ENCODE measurements at places on chromosomes 13 and 19.

GRCh38 chr19:43362179-43362578 is 8.7 kb downstream of the CD177 start:
- no peak for DNase-seq

- no peak for DNase-seq
These were observed 110.3 kb downstream of the NHLRC3 start for GRCh38 chr13:39148513-39148961.

- DNase-seq: no peak
These were observed 1.9 kb downstream of the JSRP1 start for GRCh38 chr19:2254064-2254872.

GRCh38 chr19:4278419-4279266 is at the start of gene SHD:
TSS of gene SHD (plus strand) at chr19:4279266. CDS start at chr19:4280064, 798 bp downstream.
- no peak for DNase-seq

DNA sequence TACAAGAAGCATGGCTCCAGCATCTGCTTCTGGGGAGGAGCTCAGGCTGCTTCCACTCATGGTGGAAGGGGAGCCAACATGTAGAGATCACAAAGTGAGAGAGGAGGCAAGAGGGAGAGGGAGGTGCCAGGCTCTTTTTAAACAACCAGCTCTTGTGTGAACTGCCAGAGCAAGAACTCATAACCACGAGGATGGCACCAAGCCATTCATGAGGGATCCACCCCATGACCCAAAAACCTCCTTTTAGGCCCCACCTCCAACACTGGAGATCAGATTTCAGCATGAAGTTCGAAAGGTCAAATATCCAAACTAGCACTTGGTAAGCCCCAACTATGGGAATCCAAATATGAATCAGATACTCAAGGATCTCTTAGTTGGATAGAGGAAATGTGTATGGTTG is 131.2 kb downstream of the RXFP2 start:
- no peak for DNase-seq

GRCh38 chr19:5238700-5239099 is 101.9 kb downstream of the PTPRS start:
- no peak for DNase-seq

DNA sequence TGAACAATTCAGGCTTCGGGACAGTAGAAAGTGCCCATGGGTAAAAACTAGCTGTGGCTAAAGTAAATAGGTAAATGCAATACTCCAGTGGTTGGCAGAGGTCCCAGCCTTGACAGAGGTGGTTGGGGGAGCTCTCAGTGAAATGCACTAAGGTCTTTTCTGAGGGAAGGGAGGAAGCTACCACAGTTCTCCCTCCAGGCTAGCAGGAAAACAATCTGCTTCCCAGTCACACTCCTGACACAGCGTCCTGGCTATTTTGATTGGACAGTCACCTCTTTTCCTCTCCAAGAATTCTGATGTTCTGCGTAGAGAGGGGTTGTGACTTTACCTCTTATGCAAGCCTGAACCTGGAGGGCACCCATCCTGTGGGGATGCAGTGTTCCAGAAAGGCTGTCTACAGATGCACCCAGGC is 128.7 kb downstream of the CYSLTR2 start:
- no peak for DNase-seq

DNA sequence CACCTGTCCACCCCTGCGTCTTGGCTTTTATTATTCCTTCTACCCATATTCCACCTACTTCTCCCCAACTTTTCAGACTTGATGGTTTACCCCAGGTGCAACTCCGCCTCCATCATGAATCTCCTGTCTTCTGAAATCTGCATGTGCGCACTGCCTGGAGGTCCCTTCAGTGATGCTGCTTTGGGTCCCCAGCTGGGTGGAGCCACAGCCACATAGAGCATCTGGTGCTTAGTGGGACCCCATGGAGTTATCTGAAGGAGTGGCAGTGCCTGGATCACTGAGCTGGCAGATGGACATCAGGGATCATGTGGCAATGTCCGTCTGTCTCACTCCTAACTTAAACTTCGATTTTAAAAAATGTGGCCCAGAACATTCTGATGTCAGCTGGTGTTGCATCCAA is 13.5 kb downstream of the ZNF536 start:
- DNase-seq: no peak

DNA sequence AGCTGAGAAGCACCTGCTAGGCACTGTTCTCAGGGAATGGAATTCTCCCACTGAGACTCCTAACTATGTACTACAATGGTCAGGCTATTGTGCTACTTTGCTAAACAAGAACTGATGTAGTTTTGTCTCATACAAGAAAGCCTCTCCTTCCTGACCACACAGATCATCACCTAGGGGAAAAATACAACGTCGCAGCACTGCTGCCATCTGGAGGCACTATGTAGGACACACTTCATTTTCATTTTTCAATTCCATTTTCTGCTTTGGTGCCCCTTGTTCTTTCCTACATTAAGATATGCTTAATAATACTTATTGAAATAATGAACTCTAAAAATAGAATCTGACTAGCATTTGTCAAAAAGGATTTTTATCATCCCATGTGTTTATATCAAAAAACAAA is 21.1 kb downstream of the PROSER1 start:
- DNase-seq: peak; percentile 26

DNA sequence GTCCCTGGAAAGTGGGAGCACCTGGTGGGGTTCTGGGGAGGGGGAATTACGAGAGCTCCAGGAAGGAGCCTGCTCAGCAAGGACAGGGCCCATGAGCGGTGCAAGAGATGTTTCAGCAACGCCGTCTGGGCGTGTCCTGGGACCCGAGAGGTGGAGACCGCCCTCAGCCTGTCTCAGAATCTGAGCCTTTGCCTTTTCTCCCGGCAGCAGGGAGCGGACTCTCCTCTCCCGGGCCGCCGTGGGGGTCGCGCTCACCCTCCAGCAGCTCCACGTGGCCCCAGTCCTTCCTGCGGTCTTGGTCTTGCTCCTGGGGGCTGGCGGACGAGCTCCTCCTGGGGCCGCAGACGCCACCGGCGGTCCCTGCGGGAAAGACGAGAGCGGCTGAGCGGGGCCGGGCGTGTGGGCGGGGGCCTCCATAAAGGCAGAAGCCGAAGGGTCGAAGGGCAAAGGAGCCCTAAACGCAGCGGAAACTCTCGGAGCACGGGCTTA is 714 bp downstream of the POLRMT start:
- DNase-seq: no peak

- DNase-seq: no peak
These were observed 3.1 kb upstream of the DHRS12 start for GRCh38 chr13:51807041-51807440.

- DNase-seq: no peak
These were observed 1572.7 kb upstream of the PRR20A start for GRCh38 chr13:55567721-55568625.

GRCh38 chr19:11963566-11964355 is 1.1 kb upstream of the ZNF763 start:
- DNase-seq: peak; percentile 20

- peak; percentile 29 for DNase-seq
These were observed 826.9 kb upstream of the PCDH9 start for GRCh38 chr13:68056816-68057710.

- no peak for DNase-seq
These were observed 28.9 kb upstream of the CACTIN start for GRCh38 chr19:3655402-3656072.

DNA sequence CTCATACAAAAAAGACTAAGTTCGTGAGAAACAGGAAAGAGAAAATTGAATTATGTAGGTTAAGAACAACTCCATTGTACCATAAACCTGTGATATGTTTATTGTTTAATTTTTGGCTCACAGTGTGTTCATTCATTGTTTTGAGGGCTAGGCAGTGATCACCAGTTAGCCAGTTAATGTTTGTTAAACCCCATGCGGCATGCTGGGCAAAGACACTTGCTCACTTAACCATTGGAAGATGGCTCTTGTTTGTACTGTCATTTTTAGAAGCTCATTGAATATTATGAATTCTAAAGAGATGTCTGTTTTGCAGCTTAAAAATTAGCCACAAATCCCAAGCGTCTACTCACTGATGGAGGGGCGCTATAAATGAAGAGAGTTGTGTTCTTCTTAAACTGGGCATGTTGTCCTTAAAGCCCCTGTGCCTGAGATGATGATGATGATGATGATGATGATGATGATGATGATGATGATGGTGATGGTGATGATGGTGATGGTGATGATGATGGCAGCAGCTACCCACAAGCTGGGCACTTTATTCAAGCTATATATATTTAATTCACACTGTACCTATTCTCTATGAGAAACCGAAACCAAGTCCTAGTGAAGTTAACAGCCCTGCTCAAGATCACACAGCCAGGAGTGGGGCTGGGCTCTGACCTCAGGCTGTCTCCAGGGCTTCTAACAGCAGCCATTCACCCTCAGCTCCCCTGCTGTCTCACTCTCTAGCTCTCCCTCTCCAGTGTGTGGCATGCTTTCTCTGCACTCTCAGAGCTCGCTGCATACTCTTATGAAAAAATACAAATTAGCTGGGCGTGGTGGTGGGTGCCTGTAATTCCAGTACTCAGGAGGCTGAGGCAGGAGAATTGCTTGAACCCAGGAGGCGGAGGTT is 169.1 kb downstream of the SHISA2 start:
- DNase-seq: no peak

DNA sequence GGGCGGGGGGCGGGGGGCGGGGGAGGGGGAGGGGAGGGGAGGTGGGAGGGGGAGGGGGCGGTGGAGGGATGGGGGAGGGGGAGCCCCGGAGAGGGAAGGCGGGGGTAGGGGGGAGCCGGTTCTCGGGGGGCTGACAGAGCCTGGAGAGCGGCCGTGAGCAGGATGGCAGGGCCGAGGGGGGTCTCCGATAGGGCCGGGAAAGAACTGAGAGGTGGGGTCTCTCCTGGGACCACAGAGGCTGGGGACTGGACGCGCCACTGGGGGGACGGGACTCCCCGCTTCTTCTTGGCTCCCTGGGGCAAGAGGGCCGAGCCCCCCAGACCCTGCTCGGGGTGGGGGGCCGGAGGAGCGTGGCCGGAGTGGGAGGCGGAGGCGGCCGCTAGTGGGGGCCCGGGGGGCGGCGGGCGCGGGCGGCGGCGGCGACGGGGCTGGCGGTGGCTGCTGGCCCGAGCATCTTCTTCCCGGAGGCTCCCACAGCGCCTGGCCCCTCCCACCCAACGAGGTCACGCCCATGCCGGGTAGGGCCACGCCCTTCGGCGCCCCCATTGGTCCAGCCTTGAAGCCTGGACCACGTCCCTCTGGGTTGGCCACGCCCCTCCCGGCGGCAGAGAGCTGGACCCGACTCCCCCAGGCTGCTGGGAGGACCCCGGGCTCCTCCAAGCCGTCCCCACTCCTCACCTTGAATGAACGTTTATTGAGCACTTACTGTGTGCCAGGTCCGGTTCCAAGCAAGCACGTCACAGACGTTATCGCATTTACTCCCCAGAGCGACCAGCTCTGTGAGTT is at the start of gene NOVA2:
Gene NOVA2, minus strand, starts transcription at position 313 of the 786 bp plus-strand sequence. CDS start 514 bp downstream, outside the sequence.
- peak; percentile 54 for DNase-seq

- DNase-seq: no peak
These were observed at the start of gene MEX3D for GRCh38 chr19:1568320-1569019. TSS of gene MEX3D (minus strand) at chr19:1568325. CDS start at chr19:1568058, 267 bp downstream.

DNA sequence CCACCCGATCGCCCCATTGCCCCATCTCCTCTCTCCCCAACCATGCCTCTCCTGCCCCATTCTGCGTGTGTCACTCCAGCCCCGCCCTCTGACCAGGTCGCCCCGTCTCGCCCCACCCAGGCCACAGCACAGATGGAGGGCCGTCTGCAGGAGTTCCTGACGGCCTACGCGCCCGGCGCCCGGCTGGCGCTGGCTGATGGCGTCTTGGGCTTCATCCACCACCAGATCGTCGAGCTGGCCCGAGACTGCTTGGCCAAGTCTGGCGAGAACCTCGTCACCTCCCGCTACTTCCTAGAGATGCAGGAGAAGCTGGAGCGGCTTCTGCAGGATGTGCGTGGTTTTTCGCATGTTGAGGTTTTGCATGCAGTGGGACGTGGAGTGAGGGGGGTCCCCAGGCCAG is 26.2 kb downstream of the MAST3 start:
- no peak for DNase-seq

- DNase-seq: no peak
These were observed 11.6 kb downstream of the CLDN10 start for GRCh38 chr13:95564091-95564490.

- no peak for DNase-seq
These were observed 83.5 kb upstream of the ZNF254 start for GRCh38 chr19:24003537-24003936.

- DNase-seq: no peak
These were observed 9.5 kb downstream of the MAN2B1 start for GRCh38 chr19:12656899-12657571.

DNA sequence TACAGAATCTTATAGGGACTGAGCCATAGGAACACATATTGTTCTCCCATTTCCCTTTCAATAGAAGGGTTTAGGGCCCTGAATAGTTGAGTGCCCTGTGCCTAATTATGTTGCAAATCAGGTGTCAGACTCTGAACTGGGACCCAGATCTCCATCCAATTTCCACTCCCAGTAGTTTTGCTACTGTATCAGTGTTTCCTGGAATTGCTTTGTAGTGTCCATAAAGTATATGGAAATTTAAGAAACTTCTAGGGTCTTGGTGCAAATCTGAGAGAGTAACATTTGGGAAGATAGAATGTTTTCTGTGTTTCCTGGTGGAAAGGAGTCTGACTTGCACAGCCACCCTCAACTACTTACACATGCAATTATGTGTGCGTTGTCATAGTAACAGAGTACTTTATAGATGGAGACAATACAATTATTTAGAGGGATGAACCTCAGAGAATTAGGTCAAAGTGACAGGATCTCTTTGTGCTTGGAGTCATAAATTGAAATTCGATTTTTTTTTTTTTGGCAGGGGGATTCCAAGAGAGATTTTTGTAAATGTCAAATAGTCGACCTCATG is 646 bp upstream of the SLC10A2 start:
- no peak for DNase-seq

DNA sequence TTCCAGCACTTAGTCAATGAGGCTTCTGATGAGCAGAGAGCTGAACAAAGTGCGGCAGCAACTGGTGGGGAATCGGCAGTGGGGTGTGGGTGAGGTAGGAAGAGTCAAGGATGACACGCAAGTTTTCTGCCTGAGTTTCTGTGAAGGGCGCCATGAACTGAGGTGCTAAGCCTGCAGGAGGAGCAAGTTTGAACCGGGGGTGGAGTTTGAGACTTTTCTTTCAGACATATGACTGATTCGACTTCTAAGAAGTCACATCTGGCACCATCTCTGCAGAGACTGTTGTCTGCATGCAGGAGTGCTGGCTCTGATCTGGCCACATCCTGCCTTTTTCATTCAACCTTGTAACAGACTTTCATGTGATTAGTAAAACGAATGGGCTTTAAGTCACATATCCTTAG is 14.8 kb upstream of the GPI start:
- DNase-seq: no peak

GRCh38 chr13:28991764-28992163 is 171.6 kb downstream of the MTUS2 start:
- no peak for DNase-seq

GRCh38 chr13:85282876-85283275 is 516.3 kb downstream of the SLITRK6 start:
- no peak for DNase-seq

- no peak for DNase-seq
These were observed 343.1 kb downstream of the TEX29 start for GRCh38 chr13:111663505-111663904.
